Mucosa of descending colon (tissue), 3 donors: ENCODE measurements at places on chromosomes 2 and 18. TPM values are rescaled to one million over a fixed set of nuclear protein-coding genes. Genes with fewer than 3 reads are reported as not detected.

DNA sequence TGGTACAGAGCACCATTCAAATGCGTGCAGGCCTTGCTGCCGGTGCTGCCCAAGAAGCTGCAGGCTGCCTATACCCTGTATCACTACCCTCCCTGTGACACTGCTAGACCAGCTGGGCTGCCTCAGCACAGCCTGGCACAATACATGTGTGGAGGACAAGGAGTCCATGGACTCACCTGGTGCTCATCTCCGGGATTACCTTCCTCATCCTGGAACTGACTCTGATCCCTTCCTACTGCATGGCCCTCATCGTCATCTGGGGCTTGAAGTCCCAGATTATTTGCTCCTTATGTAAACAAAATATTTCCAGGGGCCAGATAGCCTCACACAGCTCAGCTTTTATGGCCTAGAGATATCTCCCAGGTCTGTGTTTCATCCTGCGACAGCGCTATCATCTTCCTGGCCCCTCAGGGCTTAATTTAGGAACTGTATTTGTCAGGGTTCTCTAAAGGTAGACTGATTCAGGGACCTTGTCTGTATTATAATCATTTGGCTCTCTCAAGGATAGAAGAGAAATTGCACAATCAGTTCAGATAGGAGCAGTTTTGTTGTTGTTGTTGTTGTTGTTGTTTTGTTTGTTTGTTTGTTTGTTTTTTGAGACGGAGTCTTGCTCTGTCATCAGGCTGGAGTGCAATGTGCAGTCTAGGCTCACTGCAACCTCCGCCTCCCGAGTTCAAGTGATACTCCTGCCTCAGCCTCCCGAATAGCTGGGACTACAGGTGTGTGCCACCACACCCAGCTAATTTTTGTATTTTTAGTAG, 42.9 kb downstream of the WDR75 start:
- DNase-seq, result no peak

GRCh38 chr2:10252661-10253060, 50.0 kb upstream of the HPCAL1 start:
- DNase-seq, result no peak

GRCh38 chr2:188244383-188244782, 47.3 kb upstream of the GULP1 start:
- no peak for DNase-seq

- no peak for DNase-seq
Observed at GRCh38 chr18:2169656-2170055, 401.6 kb downstream of the METTL4 start.

GRCh38 chr2:136212426-136213378, 94.8 kb upstream of the CXCR4 start:
- no peak for DNase-seq

- no peak for DNase-seq
Observed at GRCh38 chr2:167240671-167241070, 352.4 kb downstream of the XIRP2 start.

- DNase-seq, result no peak
Observed at GRCh38 chr18:76233406-76233805, 261.6 kb downstream of the ZNF516 start.

GRCh38 chr18:70197844-70198243, 7.6 kb downstream of the RTTN start:
- DNase-seq, result no peak

DNA sequence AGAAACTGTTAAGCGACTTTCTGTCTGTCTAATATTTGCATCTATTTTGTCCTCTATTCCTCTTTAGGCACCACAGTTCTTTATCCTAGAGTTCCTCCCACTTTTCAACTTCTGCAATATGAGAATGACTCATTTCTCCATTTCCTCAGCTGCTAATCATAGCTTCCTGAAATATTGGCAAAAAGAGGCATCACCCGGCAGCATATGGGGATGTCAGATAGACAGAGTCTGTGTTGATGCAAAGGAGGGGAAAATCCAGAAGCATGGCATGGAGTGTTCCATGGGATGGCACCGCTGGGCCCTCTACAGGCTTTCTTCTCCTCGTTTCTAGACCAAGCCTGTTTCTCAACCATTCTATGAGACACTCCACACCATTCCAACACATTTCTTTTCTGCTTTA, 93.4 kb downstream of the DOCK10 start:
- no peak for DNase-seq

- peak; percentile 71 for DNase-seq
Observed at GRCh38 chr2:101120124-101120996, 30.8 kb downstream of the TBC1D8 start.

GRCh38 chr2:205730701-205731582, 48.6 kb downstream of the NRP2 start:
- DNase-seq, result no peak

- DNase-seq, result no peak
Observed at GRCh38 chr2:152335726-152336118, 748 bp downstream of the FMNL2 start.

DNA sequence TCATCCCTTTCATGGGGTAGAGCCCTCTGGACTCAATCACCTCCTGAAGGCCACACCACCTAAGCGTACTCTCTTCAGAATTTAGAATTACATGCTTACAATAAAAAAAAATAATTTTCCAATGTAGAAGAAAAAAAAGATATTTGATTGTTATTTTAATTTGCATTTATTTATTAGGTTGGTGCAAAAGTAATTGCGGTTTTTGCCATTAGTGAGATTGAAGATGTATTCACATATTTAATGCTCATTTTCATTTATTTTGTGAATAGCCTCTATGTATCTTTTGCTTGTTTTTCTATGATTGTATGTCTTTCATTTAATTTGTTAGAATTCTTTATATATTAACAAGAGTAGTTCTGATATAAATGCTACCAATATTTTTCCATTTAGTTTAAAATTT, 220.5 kb downstream of the RND3 start:
- no peak for DNase-seq

GRCh38 chr2:51516667-51517066, 484.7 kb upstream of the NRXN1 start:
- DNase-seq, result no peak

DNA sequence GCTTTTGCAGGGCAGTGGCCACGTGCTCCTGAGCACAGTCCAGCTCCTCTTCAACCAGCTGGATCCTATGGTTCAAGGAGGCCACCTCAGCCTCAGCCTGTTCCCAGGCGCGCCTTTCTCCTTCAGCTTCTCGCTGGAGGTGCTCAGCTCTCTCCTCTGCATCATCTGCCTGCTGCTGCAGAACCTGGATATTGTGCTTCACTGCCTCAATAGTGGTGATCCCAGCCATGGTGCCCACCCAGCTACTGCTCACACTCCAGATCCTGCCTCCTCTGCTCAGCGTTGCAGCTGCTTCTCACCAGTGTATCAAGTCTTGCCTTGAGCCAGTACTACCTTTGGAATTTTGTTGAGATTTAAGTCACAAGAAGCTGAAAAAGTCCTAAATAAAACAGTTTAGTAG, 67.9 kb downstream of the ASXL2 start:
- DNase-seq, result no peak

- no peak for DNase-seq
Observed at GRCh38 chr2:98382086-98382485, 35.8 kb downstream of the CNGA3 start.

DNA sequence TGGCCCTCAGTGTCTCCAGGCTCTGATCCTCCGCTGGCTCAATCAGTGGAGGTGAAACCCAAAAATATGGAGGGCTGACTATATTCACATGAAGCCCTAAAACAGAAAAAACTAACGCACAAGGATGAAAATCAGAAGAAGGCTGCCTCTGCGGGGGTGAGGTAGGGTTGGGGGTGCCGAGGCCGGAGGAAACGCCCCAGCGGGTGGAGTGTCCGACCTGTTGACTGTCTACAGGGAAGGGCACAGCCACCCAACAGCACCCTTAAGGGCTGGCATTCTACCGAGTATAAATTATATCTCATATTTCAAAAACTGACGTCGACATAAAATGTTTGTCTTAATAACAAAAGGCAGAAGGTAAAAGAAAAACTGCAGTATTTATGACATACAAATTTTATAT, 223.5 kb downstream of the HDAC4 start:
- DNase-seq, result no peak

- DNase-seq, result no peak
Observed at GRCh38 chr2:42714686-42715085, 49.2 kb downstream of the OXER1 start.

GRCh38 chr2:116435648-116436047, 1378.8 kb upstream of the DDX18 start:
- DNase-seq, result no peak

DNA sequence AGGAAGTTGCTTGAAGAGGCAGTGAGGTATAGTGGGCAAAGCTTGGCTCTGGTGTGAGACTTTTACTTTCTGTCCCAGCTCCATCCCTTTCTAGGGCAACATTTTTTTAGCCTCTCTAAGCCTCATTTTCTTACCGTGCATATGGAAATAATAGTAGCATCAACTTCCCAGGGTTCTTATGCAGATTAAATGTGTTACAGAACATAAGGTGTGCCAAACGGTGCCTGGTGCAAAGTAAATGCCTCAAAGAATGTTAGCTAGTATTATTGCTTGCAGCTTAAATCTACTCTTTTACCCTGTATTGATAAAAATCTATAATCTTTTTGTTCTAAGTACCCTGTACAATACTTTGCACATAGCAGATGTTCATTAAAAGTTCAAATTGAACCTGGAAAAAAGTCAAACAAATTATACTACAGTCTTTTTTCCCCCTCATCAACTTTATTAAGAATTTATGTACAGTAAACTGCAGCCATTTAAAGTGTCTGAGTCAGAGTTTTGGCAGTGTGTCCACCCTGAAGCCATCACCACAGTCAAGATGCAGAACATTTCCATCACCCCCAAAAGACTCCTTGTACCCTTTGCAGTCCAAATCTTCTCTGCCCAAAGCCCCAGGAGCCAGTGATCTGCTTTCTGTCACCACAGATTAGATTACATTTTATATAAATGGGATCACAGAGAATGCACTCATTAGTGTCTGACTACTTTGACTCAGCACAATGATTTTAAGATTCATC, 10.6 kb downstream of the MAPRE2 start:
- DNase-seq, result no peak

DNA sequence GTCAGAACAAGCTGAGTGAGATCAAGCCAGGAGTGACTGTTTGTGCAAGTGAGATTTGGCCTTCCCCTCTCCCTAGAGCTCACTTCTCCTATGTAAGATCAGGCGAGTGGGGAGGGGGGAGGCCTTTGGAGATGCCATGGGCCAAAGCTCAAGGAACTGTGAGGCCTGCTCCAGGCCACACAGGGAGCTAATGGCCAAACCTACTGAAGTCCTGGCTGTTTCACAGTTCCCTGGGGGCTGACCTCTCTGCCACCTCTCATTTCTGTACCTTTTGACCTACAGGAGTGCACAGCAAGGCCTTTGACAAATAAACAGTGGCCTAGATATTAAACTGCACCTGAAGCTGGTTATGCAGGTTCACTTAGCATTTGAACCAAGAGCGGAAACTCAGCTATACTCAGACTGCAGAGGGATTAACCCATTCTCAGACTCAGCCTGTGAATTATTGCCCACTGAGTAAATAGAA, 235.0 kb upstream of the NT5C1B start:
- no peak for DNase-seq

DNA sequence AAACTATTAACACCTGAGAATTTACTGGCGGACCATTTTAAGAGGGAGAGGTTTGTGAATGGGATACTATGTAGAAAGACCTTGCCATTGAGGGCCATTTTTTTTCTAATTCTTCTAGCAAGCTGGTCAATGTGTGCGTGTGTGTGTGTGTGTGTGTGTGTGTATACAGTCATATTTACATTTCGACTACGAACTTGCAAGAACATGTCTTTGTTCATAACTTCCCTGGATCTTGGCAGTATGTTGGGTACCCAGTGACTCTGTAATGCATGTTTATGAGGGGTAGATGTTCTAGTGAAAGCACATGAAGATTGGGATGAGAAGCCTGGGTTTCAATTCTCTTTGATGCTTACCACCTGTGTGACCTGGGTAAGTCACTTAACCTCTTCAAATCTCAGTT, 133.6 kb downstream of the UBE2E3 start:
- DNase-seq, result no peak

DNA sequence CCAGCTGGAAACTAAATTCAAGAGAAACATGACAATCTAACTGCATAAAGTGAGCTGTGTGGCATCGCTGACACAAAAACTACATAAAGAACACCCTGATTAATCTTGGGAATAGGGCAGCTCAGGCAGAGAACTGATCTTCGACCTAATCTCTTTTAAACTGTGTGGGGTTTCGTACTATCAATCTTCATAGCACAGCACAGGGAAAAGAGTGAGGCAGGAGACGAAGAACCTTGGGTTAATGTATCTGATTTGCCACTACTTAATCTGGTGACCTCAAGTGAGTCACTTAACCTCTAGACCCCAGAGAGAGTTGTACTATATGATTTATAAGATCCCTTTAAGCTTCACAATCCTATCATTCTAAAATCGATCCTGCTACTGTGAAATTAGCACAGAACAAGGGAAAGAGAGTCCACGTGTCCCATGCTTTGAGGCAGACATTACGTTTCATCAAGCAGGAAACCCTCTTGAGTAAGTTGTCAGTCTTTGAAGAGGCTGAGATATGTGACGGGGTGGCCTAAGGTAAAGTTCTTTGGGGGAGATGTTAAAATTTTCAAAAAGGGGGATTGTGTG, 519.7 kb downstream of the SOCS6 start:
- DNase-seq, result no peak

GRCh38 chr2:64371727-64372126, 82.2 kb upstream of the LGALSL start:
- no peak for DNase-seq

GRCh38 chr2:216626168-216626874, 6.9 kb upstream of the IGFBP2 start:
- DNase-seq, result no peak

- no peak for DNase-seq
Observed at GRCh38 chr2:127577208-127577475, 41.7 kb downstream of the MYO7B start.

- no peak for DNase-seq
Observed at GRCh38 chr2:233977296-233977837, 60.2 kb downstream of the TRPM8 start.

DNA sequence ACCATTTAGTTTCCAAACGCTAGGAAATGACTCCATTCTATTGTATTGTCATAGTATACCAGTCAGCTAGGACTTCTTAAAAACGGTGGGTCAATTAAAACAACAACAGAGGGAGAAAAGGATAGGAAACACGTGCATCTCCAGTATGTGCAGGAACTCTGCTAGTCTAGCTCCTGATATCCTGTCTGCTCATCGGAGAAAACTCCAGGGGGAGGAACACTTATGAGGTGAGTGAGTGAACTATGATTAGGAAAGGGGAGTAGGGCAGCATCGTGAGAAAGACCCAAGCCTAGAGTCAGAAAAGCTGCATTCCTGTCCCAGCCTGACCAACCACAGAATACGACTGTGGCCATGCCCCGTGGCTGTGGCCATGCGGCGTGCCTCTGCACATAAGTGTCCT, 34.2 kb downstream of the DTNB start:
- DNase-seq, result no peak

DTNA gene
- 2.8 TPM for total RNA-seq

PLA2R1 gene
- total RNA-seq, result 19.1 TPM

WDFY1 gene
- total RNA-seq, result 66.7 TPM

MGAT5 gene
- total RNA-seq, result 75.5 TPM

FAM98A gene
- total RNA-seq, result 18.6 TPM

SAG gene
- total RNA-seq, result not detected

DOK6 gene
- total RNA-seq, result 0.72 TPM

TCF4 gene
- total RNA-seq, result 24.6 TPM

TBR1 gene
- total RNA-seq, result not detected

SUMO1 gene
- 81.4 TPM for total RNA-seq

SIX2 gene
- total RNA-seq, result 0.12 TPM

DCDC2C gene
- 0.35 TPM for total RNA-seq

IL36G gene
- total RNA-seq, result not detected
